ENCODE measurements at places on chromosomes 4 and X.
A peak's percentile ranks its signal among the peaks of the same experiment; 100 is the strongest.

DNA sequence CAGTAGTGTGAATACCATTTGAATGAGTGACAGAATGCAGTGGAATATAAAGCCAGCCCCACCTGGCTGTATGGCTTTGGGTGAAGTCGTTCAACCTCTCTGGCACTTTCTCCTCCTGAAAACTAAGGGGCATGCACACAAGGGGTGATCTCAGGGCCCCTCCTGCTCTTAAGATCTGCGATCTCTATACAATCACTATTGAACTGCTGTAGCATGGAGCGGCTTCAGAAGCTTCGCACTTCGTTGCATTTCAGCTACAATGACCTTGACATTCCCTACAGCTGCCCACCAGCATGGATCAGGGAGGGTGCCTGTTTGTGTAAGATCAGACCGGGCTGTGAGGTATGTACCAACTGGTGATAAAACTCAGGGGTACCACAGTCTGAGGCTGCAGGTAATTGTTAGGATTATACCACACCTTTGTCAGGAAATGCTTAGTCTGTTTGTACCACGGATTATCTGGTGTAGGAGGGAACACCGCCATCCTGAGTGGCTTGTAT lies 85.2 kb downstream of the AASDH start:
- DNase-seq: no peak

DNA sequence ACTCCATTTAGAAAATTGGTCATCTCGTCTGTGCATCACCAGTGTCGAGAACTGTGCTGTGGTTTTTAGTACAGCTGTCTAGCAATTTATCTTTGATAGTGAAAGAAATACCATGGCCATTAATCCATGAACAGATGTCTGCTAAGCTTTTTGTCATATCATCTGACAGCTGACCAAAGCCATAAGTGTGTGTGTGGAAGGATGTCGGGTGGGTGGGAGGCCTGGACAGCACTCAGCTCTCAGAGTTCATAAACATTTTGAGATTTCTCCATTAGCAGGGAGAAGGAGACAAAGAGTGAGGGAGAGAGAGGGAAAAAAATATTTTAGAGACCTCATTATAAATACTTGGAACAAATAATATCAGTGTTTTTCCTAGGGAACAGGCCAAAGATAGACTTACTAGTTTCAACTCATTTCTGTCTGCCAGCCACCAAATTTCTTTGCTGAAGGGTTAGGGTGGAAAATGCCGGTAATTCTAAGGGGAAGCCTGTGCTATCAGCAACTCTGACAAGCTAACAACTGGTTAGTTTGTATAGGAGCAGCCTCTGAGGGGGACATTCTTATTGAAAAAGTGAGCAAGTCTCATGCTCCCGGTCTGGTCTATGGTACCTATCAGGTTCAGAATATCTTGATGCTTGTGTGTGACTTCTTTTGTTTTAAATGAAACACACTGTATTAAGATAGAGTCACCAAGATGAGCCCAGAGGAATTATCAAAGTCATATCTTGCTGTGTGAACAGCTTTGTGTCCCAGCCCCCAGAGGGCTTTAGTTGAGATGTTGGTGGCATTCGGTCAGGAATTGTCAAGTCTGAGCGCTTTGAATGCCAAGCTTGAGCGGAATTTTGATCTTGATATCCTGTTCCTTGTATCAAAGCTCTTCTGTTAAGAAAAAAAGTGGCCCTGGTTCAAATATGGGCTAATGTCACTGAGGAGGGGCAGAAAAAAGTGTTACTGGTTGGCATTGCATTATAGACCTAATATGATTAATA lies 41.9 kb upstream of the PDLIM3 start:
- DNase-seq: no peak

DNA sequence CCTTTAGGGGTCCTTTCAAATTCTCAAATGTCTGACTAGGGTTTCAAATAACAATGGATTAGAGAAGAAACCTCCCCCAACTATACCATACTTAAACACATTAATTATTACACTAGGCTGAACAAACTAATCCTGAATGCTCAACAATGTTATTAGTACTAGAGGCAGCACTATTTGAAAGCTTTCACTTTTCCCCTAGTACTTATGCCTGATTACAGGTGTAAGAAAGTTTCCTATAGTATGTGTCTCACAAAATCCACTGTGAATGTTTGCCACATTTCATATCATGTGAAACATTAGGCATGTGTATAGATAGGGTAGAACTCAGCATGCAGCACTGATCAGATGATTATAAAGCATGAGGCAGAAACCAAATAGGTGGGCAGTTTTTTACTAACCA lies 336.2 kb downstream of the ZNF674 start:
- no peak for DNase-seq

DNA sequence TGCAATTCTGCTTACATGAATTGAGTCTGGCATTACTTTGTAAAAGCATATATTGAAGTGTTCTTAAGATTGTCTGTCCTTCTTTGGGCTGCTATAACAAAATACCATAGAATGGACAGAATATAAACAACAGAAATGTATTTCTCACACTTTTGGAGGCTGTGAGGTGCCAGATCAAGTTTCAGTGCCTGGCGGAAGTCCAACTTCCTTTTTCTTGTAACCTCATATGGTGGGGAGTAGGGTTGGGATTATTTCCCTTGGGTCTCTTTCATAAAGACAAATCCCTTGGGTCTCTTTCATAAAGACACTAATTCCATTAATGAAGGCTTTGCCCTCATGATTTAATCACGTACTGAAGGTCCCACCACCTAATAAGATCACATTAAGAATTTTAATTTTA lies 199.3 kb upstream of the GRID2 start:
- no peak for DNase-seq

DNA sequence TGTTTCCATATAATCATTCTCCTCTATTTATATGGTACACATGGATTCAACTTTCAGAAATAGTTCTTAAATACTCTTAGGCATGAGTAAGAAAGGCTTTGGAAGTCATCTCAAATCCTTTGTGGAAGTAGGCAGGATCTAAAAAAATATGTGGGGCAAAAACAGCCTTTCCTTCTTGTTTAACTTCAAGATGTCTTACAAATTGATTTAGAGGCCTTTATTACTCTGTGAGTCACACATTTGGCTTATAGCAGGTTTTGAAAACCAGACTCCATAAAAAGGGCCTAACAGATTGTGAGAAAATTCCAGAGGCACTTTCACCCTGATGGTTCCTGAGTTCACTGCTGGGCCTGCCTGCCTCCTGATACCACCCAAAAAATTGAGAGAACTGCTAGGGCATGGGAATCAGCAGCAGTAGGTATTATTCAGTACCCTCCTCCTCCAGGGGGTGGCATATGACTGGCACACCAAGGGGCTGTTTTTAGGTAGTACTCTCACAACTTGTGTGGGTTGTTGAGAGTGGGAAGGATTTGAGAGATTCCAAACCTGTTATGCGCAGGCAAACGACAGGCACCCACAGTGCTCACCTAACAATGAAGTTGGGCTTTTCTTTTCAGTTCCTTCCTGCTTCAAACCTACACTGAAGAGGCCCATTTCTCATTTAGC lies 162.7 kb upstream of the MBNL3 start:
- DNase-seq: no peak

DNA sequence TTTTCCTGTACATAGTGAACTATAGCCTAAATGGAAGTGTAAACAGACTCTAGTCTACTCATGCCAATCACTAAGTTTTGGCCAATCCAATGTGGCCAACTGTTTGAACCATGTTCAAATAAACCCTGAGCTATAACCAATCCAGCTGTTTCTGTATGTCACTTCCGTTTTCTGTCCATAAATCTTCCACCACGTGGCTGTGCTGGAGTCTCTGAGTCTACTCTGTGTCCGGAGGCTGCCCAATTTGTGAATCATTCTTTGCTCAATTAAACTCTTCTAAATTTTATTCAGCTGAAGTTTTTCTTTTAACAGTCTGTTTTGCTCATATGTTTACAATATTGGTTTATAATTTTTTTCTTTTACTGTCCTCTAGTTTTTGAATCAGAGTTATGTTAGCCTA lies 112.3 kb upstream of the BANK1 start:
- no peak for DNase-seq

DNA sequence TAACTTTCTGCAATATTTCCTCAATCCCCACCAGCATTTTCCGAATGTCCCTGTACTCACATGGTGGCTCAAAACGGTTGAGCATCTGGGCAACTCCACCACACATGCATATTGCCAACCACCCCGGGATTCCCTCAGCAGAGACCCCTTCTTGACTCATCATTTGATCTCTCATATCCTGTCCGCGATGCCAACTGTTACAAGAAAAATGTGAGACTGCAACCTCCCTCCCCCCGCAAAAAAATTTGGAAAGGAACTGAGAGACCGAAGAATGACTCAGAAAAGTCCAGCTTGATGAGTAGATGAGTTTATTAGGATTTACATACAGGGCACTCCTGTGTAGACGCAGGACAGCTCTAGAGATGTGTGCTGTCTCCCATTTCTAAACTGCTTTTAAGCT lies 561.4 kb downstream of the ZIC3 start:
- DNase-seq: no peak

DNA sequence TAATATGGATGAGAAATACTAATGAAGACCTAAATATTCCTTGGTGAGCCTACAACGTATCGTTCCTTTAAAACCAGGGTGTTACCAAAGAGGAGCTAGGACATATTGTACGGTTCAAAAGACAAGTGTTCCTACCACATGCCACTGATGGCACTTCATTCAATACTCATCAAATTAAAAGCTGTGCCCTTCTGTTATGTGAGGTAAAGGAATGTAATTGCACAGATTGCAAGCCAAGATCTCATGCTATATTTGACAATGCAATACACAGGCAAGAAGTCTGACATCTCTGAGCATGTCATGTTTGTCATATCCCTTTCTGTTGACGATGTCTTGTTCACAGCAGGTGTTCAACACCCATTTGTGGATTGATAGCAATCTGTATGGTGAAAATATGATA lies 6.9 kb downstream of the FGF13 start:
- DNase-seq: no peak

GRCh38 chrX:20218836-20219505 lies 47.7 kb downstream of the RPS6KA3 start:
- no peak for DNase-seq

GRCh38 chrX:77446908-77447652 lies at the start of gene FGF16:
TSS of gene FGF16 (plus strand) at chrX:77447389. CDS start at chrX:77447675, 286 bp downstream.
- DNase-seq: peak; percentile 63

DNA sequence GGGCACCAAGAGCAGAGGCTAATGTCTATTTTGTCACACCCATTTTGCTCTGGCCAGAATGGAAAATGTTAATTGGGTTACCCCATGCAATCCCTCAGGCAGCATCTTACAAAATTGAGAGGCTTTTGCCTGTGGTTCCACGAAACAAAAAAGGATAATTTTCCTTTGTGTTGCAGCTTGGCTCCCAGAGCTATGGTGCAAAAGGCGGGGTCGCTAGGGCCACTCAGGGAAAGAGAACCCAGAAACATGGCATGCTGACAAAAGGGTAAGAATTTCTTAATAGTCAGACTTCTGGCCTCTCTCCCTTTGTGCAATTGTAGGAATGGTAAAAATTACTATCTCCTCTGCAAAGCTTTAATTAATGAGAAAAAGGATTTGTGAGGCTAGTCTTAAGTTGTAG lies 119.6 kb upstream of the BANK1 start:
- no peak for DNase-seq
